ENCODE measurements at places on chromosomes 3 and 15.

- DNase-seq = no peak
Observed at GRCh38 chr3:150605998-150606641, 3.0 kb downstream of the SELENOT start.

DNA sequence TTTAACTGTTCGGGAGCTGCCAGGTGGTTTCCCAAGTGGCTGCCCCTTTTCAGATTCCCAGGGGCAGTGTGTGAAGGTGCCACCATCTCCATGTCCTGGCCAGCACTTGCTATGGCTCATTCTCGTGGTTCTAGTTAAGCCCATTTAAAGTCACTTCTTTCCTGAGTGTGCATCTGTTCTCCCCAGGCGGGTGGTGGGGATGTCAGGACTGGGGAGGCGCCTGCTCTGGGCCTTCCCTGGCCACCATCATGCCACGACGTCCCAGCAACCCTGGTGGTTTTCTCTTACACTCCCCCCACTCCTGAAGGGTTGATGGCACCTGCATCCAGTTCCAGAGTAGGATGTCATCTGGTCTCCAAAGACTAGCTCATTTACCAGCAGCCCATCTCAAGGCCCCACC, 56.8 kb upstream of the TAMM41 start:
- DNase-seq = no peak

GRCh38 chr3:102941786-102942185, 507.0 kb downstream of the ZPLD1 start:
- no peak for DNase-seq

DNA sequence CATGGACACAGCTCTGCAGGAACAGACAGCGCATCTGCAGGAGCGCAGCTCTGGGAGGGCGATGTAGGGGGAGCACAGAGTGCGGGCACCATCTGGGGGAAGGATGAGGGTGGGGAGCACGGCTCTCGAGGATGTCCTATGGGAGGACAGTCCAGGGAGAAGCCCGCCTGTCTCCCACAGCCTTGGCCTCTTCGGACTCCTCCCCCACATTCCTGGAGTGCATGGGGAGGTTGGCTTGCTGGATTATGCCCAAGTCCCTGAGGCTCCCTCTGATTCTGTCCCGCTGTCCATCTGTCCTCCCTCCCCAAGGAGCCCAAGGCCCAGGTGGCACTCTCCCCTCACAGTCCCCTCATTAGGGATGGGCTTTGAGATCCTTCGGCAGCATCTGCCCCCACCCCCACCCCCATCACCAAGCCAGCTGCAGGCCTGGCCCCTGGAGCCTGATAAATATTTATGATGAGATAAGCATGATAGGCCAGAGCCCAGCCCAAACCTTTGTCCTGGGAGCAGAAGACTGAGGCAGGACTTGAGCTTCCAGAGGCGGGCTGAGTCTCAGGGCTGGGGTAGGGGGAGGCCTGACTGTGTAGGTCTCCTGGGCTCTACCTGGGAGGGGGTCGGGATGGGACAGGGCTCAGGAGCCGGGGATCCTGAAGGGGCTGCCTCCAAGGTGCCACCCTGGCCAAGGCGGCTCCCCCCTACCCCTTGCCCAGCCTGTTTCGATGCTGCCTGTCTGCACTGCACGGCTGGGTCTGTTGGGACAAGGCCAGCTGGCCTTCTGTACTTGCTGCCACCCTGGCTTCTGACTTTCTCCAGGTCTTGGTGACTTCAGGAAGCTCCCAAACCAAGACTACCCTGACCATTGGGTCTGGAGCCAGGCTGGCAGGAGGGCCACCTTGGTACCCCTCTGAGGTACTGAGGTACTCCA, 28.6 kb upstream of the SEMA3F start:
- peak; percentile 46 for DNase-seq

DNA sequence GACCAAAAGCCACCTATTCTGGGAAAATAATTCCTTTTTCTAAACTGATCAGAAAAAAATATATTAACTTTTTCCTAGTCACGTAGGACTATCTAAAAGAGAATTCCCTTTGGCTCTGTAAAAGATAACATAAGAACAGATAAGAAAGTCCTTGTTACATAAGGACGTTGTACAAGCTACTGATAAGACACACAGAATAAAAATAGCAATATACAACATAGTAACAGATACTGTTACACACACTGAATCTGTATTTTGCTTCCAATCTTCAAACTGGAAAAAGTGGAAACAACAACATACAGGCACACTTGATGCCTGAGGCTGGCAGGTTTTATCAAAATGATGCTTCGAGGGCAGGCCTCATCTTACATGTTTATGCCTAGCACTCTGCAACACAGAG, 59.8 kb downstream of the SNX4 start:
- no peak for DNase-seq

DNA sequence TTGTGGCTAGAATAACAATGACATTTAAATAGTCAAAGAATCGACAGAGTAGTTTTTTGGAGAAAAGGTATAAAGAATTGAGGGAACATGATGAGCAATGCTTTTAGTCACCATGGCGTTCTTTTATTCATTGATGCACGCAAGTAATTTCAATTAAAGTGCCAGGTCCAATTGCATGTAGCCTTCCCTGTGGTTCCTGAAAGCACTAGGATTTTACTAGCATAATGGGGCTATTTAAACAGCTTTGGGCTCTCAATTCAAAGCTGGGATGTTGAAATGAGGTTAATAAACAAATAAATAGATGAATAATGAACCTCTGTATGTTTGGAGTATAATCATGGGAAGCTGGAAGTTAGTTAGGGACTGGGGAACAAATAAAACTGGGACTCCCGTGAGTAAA, 121.2 kb upstream of the GAP43 start:
- DNase-seq = no peak

DNA sequence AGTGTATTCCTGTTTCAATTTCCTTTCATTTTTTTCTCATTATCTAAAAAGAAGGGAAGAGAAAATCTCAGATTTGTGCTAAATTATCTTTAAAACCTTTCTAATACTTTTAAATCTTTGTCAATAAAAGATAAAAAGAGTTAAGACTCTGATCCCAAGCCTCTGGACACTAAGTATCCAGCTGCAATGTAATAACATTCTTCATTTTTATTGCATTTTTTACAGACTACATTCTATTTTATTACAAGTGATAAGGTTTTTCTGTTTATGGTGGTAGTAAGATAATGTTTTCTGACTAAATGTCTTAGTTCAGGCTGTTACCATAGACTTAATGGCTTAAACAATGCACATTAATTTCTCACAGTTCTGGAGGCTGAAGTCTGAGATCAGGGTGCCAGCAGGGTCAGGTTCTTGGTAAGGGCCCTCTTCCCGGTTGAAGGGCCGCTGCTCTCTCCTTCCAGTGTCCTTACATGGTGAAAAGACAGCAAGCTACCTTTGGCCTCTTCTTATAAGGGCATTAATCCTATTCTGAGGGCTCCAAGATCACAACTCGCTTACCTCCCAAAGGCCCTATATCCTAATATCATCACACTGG, 19.7 kb downstream of the KCNAB1 start:
- DNase-seq = no peak

GRCh38 chr15:90593499-90594158, 63.9 kb downstream of the CRTC3 start:
- DNase-seq = no peak

DNA sequence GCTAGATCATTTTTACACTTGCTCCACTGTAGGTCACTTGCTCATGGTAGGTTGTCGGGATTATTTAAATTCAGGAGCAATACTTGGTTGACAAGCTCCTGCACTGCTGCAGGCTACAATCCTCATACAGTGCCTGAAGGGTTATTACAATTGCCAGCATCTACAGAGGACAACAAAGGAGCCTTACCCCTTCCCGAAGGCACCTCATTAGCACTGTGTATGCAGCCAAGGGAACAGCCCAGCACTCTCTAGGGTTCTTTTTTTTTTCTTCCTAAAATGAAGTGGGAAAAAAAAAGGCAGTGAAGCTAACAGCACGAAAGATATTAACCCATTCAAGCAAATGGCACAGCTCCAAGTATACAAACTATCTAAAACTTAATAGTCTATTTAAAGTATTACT, 142.7 kb downstream of the ULK4 start:
- DNase-seq = no peak

- no peak for DNase-seq
Observed at GRCh38 chr3:147619921-147620560, 210.9 kb downstream of the ZIC1 start.

DNA sequence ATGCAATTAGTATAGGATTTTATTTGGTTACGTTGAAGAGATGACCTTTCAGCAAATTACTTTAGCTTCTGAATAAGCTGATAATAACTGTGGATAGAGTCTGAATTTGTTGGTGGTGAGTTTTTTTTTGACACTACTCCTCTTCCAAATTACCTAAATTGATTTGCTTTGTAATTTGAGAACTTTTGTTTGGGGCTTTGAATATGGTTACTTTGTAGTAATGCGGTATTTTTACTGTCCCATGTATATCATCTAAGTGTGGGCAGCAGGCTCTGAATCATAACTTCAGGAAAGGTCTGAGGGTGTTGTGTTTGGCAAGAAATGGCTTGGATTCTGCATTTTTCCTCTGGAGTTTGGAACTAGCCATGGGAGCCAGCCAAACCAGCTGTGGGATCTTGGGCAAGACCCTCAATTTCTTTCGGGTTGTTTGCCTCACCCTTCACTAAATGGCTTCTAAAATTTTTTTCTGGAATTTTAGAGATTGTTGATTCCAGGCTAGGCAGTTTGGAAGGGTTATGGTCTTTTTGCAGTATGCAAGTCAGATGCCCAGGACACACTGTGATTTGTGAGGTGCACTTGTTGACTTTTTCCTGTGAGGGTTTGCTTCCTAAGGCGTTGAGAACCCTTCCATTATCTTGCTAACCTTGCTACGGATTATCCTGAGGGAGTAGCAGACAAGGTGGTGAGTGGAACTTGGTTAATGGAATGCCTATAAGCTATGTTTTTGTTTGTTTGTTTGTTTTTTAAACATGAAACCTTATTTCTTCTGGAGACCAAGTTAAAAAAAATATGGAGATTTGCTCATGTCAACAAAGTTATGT, 10.4 kb downstream of the PTPRG start:
- no peak for DNase-seq

- no peak for DNase-seq
Observed at GRCh38 chr15:36977659-36978058, 122.7 kb downstream of the MEIS2 start.

DNA sequence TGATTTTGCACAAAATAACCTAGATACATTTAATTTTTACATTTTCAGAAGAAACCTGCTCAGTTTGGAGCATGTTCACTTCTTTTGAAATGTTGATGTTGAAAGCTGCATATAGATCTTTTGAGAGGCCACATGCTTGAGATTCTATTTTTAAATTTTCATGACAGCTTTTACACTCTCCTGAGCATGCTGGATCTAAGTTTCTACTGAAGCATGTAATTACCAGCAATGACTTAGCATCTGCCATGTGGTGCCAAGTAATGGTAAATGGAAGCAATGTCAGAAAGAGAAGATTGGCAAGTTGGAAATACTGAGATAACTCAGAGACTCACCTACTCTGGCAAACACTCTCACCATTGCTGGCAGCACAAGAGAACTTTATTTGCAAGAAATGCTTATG, 310.6 kb downstream of the NSUN3 start:
- no peak for DNase-seq
